ENCODE measurements at places on chromosomes 5 and 9. TPM values are rescaled to one million over a fixed set of nuclear protein-coding genes. Genes with fewer than 3 reads are reported as not detected.
A peak's percentile ranks its signal among the peaks of the same experiment; 100 is the strongest.

Gene NUTM2F
- total RNA-seq, result not detected

Gene OR1J2
- not detected for total RNA-seq

Gene LMX1B
- not detected for total RNA-seq

Gene C1QTNF2
- not detected for total RNA-seq

Gene BARHL1
- not detected for total RNA-seq

Gene TAF11L2
- not detected for total RNA-seq

Gene CATSPER3
- total RNA-seq, result 0.64 TPM

Gene PTGS1
- total RNA-seq, result 0.28 TPM

DNA sequence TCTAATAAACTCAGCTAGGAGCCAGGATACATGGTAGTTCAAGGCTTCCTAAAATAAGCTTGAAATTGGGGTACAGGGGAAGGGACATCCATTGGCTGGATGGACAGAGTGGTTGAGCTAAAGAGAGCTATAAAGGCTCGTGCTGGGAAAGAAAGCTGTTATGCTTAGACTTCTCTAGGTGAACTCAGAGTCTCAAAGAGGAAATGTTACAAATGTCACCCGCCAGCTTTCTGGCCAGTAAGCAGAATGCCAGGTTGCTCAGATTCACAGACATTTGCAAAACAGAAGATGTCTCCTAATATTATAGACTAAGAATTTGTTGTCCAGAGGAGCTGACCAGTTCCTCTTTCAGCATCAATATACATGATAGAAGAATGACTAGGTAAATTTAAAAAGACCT, 30.6 kb downstream of the STOM start:
- H3K4me3 ChIP-seq, result no peak overlapping the region
- H3K27ac ChIP-seq, result no peak overlapping the region
- H3K36me3 ChIP-seq, result peaks cover 34% of the 10 kb centered on the region
- no peaks in the 10 kb centered on the region for H3K27me3 ChIP-seq

- no peaks in the 10 kb centered on the region for H3K36me3 ChIP-seq
- H3K27ac ChIP-seq, result peak overlapping the region; percentile 95
- H3K4me1 ChIP-seq, result peaks cover 36% of the 10 kb centered on the region
- peak overlapping the region; percentile 88 for H3K4me3 ChIP-seq
- no peaks in the 10 kb centered on the region for H3K27me3 ChIP-seq
These were observed 31.6 kb downstream of the ANXA2R start for GRCh38 chr5:43008363-43009153.

DNA sequence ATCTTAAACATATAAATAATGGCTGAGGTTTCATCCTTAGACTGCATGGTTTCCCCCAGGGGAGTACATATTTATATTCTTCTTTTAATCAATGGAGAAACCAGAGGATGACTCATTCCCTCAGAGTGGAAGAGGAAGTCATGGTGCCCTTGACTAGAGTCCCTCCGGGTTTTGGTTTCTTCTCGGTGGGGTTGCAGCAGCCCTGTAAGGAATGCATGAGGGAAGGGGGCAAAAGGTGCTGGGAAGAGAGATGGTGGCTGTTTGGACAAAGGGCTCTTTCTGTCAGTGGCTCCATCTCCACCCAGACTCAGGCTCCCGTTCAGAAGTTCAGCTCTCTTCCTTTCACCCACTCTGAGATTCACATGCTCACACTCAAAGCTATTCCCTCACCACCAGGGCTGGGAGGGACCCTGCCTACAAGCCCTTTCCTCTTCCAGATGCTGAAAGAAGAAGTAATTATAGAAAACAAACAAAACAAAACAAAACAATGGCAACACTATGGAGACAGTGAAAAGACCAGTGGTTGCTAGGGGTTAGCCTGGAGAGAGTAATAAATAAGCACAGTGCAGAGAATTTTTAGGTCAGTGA, 129.8 kb upstream of the IL12B start:
- peak overlapping the region; percentile 11 for H3K4me3 ChIP-seq
- peaks cover 43% of the 10 kb centered on the region for H3K4me1 ChIP-seq
- H3K27ac ChIP-seq, result peak overlapping the region; percentile 75
- DNase-seq, result no peak
- peaks cover 55% of the 10 kb centered on the region for H3K27me3 ChIP-seq
- peaks cover 2% of the 10 kb centered on the region for H3K36me3 ChIP-seq

DNA sequence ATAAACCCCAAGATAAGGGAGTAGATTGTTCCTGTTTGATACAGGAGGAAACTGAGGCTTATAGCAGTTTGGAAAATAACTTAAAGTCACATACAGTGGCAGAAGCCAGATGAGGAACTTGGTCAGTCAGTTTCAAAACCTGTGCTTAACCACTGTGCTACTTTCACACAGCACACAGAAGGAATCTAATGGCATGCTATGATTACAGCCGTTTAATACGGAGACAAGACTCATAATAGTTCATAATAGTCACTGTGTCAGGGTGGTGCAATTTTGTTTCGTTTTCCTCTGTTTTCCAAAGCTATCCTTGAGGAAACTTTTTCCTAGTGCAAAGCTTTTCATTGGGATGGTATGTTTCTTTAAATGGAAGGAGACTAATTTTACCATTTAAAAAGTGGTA, 112.3 kb downstream of the GCNT1 start:
- H3K36me3 ChIP-seq, result peaks cover 11% of the 10 kb centered on the region
- H3K4me3 ChIP-seq, result peak overlapping the region; percentile 66
- H3K27me3 ChIP-seq, result peaks cover 5% of the 10 kb centered on the region
- no peak overlapping the region for H3K27ac ChIP-seq
- H3K4me1 ChIP-seq, result peaks cover 23% of the 10 kb centered on the region

GRCh38 chr5:56413546-56413945, 180.4 kb upstream of the ANKRD55 start:
- DNase-seq, result no peak
- H3K4me3 ChIP-seq, result no peak overlapping the region
- H3K27me3 ChIP-seq, result no peaks in the 10 kb centered on the region

- H3K36me3 ChIP-seq, result peaks cover 41% of the 10 kb centered on the region
- no peak for DNase-seq
- peaks cover 11% of the 10 kb centered on the region for H3K4me1 ChIP-seq
- H3K4me3 ChIP-seq, result no peak overlapping the region
These were observed 7.0 kb upstream of the AK1 start for GRCh38 chr9:127884427-127884911.

DNA sequence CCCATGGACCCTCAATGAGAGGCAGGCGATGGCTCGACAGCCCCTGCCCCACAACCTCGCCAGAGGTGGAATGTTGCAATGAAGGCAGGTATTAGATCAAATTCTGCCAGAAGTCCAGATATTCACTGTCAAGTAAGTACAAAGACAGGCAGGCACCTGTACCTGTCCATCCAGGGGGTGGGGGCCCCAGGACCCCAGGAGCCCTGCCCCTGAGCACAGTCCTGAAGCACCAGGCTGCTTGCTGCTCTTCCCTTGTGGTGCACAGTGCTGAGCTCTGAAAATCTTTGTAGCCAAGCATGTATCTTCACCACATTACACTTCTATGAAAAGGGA, 26.2 kb upstream of the HMCN2 start:
- no peak for DNase-seq
- H3K4me1 ChIP-seq, result peaks cover 24% of the 10 kb centered on the region
- H3K27me3 ChIP-seq, result no peaks in the 10 kb centered on the region
- no peak overlapping the region for H3K27ac ChIP-seq
- H3K36me3 ChIP-seq, result no peaks in the 10 kb centered on the region

GRCh38 chr5:135266975-135267374, 132.1 kb downstream of the MACROH2A1 start:
- H3K4me3 ChIP-seq, result no peak overlapping the region
- peaks cover 14% of the 10 kb centered on the region for H3K27me3 ChIP-seq
- no peaks in the 10 kb centered on the region for H3K36me3 ChIP-seq
- DNase-seq, result no peak

DNA sequence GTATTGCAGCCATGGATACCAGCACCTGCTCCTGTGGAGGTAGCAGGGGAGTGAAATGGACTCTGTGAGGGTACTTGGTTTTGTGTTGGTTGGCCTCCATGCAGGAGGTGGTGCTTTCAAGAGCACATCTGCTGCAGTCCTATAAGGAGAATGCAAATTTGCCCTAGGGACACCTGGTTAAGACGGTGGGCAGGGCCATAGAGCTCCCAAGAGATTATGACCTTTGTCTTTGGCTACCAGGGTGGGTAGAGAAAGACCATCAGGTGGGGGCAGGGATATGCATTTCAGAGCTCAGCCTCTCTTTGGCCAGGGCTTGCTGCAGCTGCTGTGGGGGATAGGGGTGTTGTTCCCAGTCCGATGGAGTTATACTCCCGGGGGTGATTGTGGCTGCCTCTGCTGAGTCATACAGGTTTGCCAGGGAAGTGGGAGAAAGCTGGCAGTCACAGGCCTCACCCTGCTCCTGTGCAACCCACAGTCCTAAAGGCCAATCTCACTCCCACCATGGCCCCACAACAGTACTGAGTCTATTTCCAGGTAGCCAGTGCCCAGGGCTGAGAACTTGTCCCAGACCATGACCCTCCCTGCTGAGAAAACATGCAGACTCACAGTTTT, 14.0 kb upstream of the PDLIM4 start:
- peaks cover 2% of the 10 kb centered on the region for H3K36me3 ChIP-seq
- H3K4me3 ChIP-seq, result no peak overlapping the region
- no peaks in the 10 kb centered on the region for H3K4me1 ChIP-seq
- peaks cover 23% of the 10 kb centered on the region for H3K27me3 ChIP-seq
- no peak overlapping the region for H3K27ac ChIP-seq

- H3K4me3 ChIP-seq, result no peak overlapping the region
- H3K27ac ChIP-seq, result no peak overlapping the region
- DNase-seq, result no peak
- H3K36me3 ChIP-seq, result no peaks in the 10 kb centered on the region
- no peaks in the 10 kb centered on the region for H3K27me3 ChIP-seq
- no peaks in the 10 kb centered on the region for H3K4me1 ChIP-seq
These were observed 76.5 kb upstream of the ATG10 start for GRCh38 chr5:81895307-81895706.

GRCh38 chr5:95782181-95782580, 40.3 kb downstream of the GLRX start:
- H3K27me3 ChIP-seq, result peaks cover 12% of the 10 kb centered on the region
- no peak for DNase-seq
- H3K4me3 ChIP-seq, result no peak overlapping the region
- H3K27ac ChIP-seq, result no peak overlapping the region
- peaks cover 16% of the 10 kb centered on the region for H3K4me1 ChIP-seq

- H3K27me3 ChIP-seq, result peaks cover 17% of the 10 kb centered on the region
- H3K36me3 ChIP-seq, result peaks cover 31% of the 10 kb centered on the region
- peak overlapping the region; percentile 0 for H3K4me3 ChIP-seq
- peak overlapping the region; percentile 80 for H3K27ac ChIP-seq
- peak; percentile 83 for DNase-seq
- H3K4me1 ChIP-seq, result peaks cover 40% of the 10 kb centered on the region
These were observed 4.6 kb downstream of the NIPAL4 start for GRCh38 chr5:157464519-157465171.

DNA sequence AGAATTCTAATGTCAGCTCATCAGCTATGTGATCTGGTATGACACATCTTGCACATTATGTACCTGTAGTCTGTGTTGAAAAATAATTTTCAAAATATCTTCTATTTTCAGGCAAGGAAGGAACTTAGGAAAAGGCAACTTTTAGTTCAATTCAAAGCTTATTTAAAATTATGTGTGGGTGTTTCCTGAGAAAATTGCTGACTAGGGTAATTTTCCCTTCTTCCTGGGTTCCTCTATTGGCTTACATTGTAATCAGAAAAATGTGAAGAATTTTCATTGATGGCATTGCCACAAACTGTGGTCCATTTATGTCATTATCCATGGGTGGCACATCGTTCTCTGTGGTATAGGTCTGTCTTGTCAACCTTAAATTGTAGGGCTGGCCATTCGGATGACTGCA, 328.7 kb upstream of the SGCD start:
- no peak for DNase-seq
- H3K27me3 ChIP-seq, result peaks cover 1% of the 10 kb centered on the region
- H3K4me1 ChIP-seq, result no peaks in the 10 kb centered on the region
- H3K4me3 ChIP-seq, result no peak overlapping the region
- no peak overlapping the region for H3K27ac ChIP-seq

DNA sequence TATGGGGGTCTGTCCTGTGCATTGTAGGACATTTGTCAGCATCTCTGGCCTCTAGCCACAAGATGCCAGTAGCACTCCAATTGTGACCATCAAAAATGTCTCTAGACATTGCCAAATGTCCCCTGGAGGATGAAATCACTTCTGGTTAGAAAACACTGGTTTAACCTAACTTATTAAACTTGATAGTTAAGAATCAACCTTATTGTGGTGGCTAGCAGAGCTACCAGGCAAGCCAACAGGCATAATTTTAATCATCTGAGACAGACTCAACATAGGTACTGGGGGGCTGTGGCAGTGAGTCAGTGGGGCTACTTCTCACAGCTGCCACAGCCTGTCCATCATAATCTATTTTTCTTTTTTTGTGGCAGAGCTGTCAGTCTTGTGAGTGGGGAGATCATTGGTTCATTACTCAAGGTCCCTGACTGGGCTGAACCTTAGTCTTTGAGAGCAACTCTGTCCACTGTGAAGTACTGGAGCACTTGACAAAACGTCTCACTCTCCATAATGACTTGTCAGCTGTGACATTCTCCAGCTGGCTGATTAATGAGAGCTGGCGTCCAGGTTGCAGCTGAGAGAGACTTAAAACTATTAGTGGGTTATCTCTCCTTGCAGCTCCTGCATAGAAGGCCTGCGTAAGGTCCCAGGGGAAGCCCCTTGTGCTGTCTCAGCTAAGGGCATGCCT, 107.9 kb downstream of the DCP2 start:
- no peak for DNase-seq
- H3K27me3 ChIP-seq, result peaks cover 5% of the 10 kb centered on the region
- H3K36me3 ChIP-seq, result no peaks in the 10 kb centered on the region

- H3K36me3 ChIP-seq, result no peaks in the 10 kb centered on the region
- no peak for DNase-seq
- H3K27ac ChIP-seq, result no peak overlapping the region
- H3K4me3 ChIP-seq, result no peak overlapping the region
- H3K27me3 ChIP-seq, result no peaks in the 10 kb centered on the region
- no peaks in the 10 kb centered on the region for H3K4me1 ChIP-seq
These were observed 64.1 kb upstream of the GOLM1 start for GRCh38 chr9:86163503-86163902.

DNA sequence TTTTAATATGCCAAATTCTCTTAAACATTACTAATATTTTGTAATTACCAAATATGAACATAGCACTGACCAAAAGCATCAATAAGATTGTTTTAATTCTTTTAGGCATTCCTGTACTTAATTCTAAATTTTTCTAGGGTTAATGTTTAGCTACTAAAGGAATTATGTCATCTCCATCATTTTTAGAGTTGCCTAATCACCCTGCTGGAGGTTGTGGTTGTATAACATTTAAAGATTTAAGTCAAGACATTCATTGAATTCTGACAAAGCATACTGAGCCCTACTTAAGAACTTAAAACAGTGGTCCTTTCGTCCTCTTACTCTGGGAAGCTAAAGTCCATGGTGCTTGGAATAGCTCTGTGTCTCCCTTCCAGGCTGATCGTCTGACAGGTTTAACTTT, 28.1 kb upstream of the DAB2 start:
- H3K27ac ChIP-seq, result no peak overlapping the region
- H3K4me3 ChIP-seq, result no peak overlapping the region
- no peaks in the 10 kb centered on the region for H3K36me3 ChIP-seq
- H3K4me1 ChIP-seq, result no peaks in the 10 kb centered on the region

DNA sequence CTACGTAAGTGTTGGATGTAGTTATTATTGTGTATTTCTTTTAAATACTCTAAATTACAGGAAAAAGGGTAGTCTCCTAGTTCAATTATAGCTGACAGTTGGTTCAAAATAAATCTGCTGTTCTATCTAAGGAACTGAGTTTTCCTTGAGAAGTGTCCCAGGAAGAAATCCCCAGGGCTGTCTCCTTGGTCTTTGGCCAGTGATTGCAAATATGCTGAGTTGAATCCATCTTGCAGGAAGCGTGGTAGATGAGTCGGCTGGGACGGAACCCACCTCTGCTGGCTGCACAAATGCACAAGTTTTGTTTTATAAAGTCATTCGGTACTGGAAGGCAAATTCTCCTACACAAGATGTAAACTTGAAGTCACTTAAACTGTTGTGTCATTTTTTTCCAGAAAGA, 30.2 kb upstream of the HOMER1 start:
- no peak overlapping the region for H3K4me3 ChIP-seq
- H3K27ac ChIP-seq, result no peak overlapping the region
- no peak for DNase-seq
- no peaks in the 10 kb centered on the region for H3K36me3 ChIP-seq

Measured in activated CD4-positive, alpha-beta T cell treated with anti-CD3 and anti-CD28 coated beads, Interleukin-2, amount 10 ng/mL, durations not matched to agents 24 days and 14 days (primary cell).